ENCODE measurements at places on chromosomes 7 and 10.

- no peak for DNase-seq
These were observed 87.1 kb downstream of the FZD1 start for GRCh38 chr7:91351374-91351773.

GRCh38 chr10:121059351-121059750, 208.2 kb downstream of the WDR11 start:
- no peak for DNase-seq

- no peak for DNase-seq
These were observed 37.8 kb upstream of the GARS1 start for GRCh38 chr7:30556840-30557239.

DNA sequence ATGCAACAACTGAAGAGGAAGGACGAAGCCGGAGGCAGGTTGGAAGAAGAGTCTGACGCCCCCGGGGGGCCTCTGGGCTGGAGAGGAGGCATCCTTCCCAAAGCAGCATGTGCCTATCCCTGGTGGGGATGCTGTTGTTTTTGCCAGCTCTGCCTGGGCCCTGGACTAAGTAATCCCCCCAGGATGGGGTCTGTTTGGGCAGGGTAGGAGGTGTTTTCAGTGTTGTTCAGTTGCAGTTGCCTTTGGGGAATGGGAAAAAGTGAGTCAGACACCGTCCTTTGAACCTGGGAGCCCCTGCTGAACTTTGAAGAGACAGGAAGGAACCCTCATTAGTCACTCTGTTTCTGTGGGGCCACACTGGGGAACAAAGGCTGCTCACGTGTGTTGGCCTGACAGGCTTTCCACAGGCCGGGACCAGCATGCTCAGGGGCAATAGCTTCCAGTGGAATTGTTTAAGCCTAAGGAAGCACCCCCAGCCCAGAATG, 35.2 kb upstream of the GDF10 start:
- DNase-seq = peak; percentile 15

GRCh38 chr7:17158261-17158660, 140.2 kb upstream of the AHR start:
- DNase-seq = no peak

DNA sequence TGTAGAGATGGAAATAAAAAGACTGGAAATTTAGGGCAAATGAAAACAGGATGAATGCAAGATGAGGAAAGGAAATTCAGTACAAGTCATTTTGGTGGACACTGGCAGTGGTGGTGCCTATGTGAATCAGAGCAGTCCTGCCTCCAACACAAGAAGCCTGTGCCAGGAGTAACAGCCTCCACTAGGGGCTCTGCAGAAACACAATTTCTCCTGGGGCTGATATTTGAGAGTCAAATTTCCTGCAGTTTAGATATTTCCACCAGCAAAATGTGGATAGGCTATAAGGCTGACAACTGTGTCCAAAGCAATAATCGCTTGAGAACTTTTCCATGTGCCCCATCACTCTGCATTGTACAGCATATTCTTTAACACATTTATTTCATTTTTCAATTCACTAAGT, 4.7 kb upstream of the PLXDC2 start:
- DNase-seq = no peak

DNA sequence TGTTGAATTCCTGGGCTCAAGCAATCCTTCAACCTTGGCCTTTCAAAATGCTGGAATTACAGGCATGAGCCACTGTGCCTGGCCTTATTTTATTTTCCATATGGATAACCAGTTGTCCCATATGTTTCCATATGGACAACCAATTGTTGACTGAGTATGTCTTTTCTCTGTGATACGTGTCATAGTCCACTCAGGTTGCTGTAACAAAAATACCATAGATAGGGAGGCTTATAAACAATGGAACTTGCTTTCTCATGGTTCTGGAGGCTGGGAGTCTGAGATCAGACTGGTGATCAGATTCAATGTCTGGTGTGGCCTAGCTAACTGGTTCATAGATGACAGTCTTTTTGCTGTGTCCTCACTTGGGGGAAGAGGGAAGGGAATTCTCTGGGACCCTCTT, 19.4 kb downstream of the AHCYL2 start:
- DNase-seq = no peak

- no peak for DNase-seq
These were observed 559.7 kb upstream of the ZWINT start for GRCh38 chr10:56920601-56921261.

- DNase-seq = no peak
These were observed 664 bp upstream of the C10orf88 start for GRCh38 chr10:122954731-122955050.
